ENCODE measurements at places on chromosomes 13 and 19. TPM values are rescaled to one million over a fixed set of nuclear protein-coding genes. Genes with fewer than 3 reads are reported as not detected.

DNA sequence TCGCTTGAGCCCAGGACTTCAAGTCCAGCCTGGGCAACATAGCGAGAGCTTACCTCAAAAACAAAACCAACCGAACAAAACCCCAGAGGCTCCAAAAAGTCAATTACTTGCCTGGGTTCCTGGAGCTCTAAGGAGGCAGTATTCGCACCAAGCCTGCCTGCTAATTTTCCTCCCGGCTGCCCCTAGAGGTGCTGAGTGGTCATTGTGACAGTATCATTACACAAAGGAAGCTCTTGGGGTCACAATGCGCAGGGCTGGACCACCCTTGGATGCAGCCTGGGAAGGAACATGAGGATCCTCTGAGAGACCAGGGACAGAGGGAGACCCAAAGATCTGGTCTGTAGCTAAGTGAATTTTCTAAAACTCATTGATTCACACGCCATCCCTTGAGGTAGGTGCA, 8.5 kb upstream of the PEX11G start:
- DNase-seq = peak; percentile 50

Gene SELENOV
- 9.9 TPM for total RNA-seq

DNA sequence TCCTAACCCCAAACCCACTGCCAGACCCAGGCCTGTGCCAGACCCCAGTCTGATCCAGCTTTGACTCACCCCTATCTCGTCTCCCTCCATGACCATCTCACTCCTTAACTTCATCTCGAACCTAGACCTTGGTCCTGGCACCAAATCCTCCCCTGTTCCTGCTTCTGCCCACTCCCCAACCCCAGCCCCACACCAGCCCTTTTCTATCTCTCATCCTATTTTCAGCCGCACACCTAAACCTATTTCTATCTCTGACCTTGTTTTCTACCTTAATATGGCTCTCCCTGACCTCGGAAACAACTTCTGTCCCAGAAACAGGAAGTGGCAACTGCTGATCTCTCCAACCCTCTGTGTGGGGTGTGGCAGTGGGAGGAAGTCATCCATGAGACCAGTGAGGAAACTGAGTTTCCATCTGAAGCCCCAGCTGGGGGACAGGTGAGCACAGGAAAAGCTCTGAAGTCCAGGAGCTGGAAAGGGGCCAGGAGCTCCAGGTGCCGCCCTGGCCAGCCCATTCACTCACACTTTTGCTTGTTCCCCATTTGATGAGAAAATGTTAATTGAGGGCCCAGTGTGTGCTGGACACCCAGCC, 13.7 kb downstream of the PTH2 start:
- DNase-seq = no peak

Gene CCNA1
- 4.3 TPM for total RNA-seq

- DNase-seq = peak; percentile 64
These were observed 62.5 kb downstream of the RFX2 start for GRCh38 chr19:6047741-6048251.

GRCh38 chr13:59247171-59247570, 916.6 kb downstream of the DIAPH3 start:
- no peak for DNase-seq

Gene B3GNT3
- total RNA-seq = not detected

Gene PRRG2
- total RNA-seq = 0.29 TPM

Gene C1QTNF9B
- total RNA-seq = not detected

DNA sequence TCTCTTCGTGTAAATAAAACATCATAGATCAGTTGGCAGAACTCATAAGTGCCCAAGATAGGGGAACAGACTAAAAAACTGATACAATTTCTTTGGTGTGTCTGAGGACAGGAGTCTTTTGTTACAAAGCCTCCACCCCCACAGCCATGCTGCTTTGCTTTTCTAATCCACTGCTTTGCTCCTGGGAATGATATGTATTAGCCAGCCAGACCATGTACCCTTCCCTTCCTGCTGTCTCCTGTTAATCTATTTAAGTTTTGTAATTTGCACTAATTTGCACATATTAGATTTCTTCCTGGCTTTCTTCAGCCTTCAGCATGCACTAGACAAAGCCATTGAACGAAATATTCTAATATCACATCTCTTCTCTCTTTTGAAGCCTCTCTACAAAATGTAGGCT, 130.5 kb downstream of the MAB21L1 start:
- no peak for DNase-seq

DNA sequence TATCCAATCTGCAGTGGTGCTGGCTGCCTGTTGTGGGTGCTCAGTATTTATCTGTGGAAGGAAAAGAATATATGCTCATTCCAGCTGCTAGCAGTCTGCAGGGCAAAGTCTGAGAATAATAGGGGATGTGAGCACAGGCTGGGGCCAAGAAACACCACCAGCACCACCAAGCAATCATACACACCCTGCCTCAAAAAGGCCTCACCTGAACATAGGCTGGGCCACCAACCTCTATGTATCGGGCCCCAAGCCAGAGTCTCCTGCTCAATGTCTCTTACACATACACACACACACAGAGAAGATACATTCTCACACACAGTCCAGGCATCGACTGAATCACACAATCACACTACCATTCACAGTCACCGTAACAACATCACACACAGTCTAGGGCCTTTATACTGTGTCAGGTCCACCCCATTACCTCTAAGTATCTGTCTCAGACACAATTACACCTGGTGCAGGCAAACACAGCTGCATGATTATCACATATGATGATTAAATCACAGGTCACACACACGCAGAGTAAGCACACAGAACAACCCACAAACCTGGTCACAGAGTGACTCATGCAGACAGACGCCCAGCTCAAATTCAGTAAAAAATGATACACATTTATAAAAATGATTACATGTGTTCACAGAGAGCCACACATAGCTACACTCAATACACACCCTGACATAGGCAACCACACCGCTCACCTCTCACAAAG, 1.3 kb upstream of the ZSCAN22 start:
- no peak for DNase-seq

Gene MUC16
- total RNA-seq = not detected

- no peak for DNase-seq
These were observed 10.3 kb downstream of the ZFP82 start for GRCh38 chr19:36408101-36408500.

- no peak for DNase-seq
These were observed 543.3 kb upstream of the SPRY2 start for GRCh38 chr13:80884056-80884785.

Gene ZNF135
- total RNA-seq = 16.6 TPM

- DNase-seq = no peak
These were observed 396.6 kb upstream of the NBEA start for GRCh38 chr13:34545461-34545860.

- no peak for DNase-seq
These were observed at the start of gene CCDC70 for GRCh38 chr13:51861723-51862300. Gene CCDC70 (plus strand): TSS chr13:51861969. CDS start chr13:51865412, 3,443 bp downstream.

Gene FSD1
- 156 TPM for total RNA-seq

DNA sequence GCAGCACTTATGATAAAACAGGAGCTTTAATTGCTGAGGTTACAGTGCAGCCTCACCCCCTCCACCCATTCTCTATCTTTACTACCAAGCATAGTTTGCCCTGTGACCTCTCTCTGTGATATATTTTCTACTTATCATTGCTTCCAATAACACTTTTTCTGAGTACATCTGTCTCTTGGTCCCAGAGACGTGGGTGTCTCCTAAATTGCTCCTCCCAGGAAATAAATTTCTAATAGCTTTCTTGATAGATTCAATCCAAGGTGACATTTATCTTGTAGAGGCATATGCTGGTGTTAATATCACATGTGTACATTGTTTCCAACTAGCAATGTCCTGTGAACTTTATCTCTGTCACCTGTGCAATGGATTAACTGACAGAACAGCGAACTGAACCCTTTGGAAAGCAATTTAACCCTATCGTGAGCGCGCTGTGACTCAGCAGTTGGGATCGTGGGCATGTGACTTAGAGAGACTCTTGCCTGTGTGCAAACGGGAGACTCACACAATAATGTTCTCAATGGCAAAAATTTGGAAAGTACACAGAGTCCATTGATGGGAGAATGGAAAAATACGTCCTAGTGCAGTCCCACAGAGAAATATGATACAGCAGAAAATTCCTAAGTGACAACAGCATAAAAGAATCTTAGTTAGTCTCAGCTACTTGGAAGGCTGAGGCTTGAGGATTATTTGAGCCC, 7.0 kb upstream of the MAP2K2 start:
- DNase-seq = no peak

Data from glutamatergic neuron (in vitro differentiated cells).